CD4-positive, alpha-beta T cell (primary cell): ENCODE measurements at places on chromosomes 16 and 17. TPM values are rescaled to one million over a fixed set of nuclear protein-coding genes. Genes with fewer than 3 reads are reported as not detected.
A peak's percentile ranks its signal among the peaks of the same experiment; 100 is the strongest.

Gene SLC47A2
- total RNA-seq: not detected

DNA sequence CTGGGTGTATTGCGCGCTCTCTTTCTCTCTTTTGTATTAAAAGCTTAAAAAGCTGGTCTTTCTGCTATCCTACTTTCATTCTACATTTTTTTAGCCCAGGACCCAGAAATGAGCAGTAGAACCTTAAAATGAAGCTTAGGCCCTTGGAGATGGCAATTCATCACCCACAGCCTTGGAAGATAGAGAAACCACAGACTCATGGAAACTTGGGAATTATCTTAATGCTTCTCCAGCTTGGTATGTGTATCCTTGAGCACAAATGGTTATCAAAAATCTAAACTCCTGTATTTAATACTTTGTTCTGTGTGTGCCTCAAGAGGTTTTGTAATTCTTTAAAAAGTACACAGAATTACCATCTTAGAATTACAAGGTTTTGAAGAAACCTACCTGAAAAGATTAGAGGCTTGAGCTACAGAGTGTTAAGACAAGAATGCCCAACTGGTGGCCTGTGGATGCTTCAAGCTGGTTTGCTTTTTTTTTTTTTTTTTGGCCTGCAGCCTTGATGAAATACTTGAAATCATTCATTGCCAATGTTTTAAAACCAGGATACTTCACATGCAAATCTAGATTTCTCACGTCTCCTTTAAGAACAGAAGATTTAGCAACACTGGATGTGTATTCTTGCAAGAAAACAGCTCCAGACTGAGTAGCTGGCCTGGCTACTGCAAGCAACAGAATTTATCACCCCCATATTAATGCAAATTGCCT is 105.0 kb downstream of the XYLT1 start:
- no peak overlapping the region for H3K4me3 ChIP-seq
- H3K4me1 ChIP-seq: peaks cover 91% of the 10 kb centered on the region
- no peaks in the 10 kb centered on the region for H3K27me3 ChIP-seq
- H3K27ac ChIP-seq: peak overlapping the region; percentile 42

Gene MT3
- not detected for total RNA-seq

DNA sequence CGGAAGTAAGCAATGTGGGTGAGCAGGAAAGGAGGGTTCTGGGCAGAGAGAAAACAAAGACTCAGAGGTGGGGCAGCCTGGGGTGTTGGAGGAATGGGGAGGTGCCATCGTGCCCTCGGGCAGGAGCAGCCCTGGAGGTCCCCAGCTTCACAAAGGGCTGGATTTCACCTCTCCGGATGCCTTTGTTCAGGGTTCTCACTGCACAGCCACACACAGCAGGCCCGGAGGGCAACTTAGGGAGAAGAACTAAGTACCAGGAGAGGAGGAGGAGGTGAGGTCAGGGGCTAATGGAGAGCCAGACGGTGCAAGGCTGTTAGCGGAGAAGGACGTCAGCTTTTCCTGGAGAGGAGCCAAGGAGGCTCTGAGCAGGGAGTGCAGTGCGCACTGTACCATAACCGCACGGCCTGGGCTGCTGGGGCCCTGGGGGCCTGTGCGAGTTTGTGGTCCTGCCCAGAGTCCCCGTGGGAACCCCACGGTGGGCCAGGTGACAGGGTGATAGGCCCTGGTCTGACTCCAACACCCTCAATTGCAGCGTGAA is 9.3 kb downstream of the ARRB2 start:
- no peak overlapping the region for H3K27ac ChIP-seq
- peaks cover 36% of the 10 kb centered on the region for H3K4me1 ChIP-seq
- H3K4me3 ChIP-seq: no peak overlapping the region
- no peak for DNase-seq
- H3K36me3 ChIP-seq: peaks cover 61% of the 10 kb centered on the region

DNA sequence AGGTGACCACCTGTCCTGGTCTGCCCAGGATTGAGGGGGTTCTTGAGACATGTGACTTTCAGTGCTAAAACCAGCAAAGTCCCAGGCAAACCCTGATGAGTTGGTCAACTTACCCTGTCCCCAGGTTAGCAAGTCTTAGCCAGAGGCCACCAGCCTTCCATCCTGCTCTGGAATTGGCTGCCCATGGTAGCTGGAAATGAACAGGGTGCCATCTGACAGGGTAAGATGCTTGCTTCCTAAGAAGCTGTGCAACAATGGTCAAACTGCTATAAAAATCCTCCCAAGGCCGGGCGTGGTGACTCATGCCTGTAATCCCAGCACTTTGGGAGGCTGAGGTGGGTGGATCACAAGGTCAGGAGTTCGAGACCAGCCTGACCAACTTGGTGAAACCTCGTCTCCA is 22.8 kb upstream of the MTMR4 start:
- DNase-seq: no peak
- peaks cover 5% of the 10 kb centered on the region for H3K4me1 ChIP-seq

DNA sequence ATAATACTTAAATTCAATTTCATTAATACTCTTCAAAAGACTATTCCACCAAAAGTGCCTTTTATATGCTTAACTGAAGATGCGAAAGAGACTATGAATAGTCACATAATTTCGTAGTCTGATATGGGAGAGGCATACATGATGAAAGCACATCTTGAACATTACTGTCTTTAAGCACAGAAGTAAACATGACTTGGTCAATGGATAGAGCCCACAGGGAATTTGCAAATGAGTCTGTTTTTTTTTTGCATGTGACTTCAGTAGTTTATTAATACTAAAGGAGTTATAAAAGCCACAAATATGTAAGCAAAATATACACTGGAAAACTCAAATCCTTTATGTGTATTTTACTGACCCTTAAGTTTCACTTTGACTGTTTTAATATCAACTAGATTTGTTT is 15.9 kb downstream of the ADPRM start:
- H3K27ac ChIP-seq: no peak overlapping the region
- peaks cover 44% of the 10 kb centered on the region for H3K36me3 ChIP-seq
- H3K4me1 ChIP-seq: no peaks in the 10 kb centered on the region
- no peaks in the 10 kb centered on the region for H3K27me3 ChIP-seq
- no peak overlapping the region for H3K4me3 ChIP-seq
